ENCODE measurements at places on chromosomes 4 and X.

DNA sequence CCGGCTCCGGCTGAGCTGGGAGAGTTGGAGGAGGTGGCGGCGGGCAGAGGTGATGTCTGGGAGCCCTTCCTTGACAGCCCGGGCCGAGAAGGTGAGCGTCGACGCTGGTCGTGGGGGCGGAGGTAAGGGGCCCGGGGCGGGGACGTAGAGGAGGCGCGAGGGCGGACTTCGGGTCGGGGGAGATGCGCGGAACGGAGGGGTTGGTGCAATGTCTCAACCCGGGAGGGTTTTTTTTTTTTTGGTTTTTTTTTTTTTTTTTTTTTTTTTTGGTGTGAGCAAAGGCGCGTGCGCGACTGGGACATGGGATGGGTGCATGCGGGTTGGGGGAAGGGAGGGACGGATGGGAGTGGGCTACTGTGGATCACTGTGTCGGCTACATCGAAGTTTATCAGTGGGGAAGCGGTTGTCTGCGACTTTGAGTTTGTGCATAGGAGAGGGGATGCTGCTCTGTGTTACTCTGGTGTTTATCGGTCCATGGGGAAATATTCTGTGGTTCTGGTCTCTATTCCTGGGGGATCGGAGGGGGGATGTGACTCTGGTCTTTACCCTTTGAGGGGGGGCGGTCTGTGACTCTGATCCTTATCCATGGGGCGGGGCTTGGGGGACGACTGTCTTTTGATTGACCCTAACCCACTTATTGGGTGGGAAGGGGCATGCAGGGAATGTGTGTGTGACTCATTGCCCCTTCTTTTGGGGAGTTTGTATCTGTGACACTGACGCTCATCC lies 537 bp downstream of the RBM10 start:
- no peak for DNase-seq

GRCh38 chrX:11757719-11758399 lies at the start of gene MSL3:
Gene MSL3 (plus strand): TSS chrX:11758237. CDS start chrX:11758264, 27 bp downstream.
- DNase-seq, result peak; percentile 57

DNA sequence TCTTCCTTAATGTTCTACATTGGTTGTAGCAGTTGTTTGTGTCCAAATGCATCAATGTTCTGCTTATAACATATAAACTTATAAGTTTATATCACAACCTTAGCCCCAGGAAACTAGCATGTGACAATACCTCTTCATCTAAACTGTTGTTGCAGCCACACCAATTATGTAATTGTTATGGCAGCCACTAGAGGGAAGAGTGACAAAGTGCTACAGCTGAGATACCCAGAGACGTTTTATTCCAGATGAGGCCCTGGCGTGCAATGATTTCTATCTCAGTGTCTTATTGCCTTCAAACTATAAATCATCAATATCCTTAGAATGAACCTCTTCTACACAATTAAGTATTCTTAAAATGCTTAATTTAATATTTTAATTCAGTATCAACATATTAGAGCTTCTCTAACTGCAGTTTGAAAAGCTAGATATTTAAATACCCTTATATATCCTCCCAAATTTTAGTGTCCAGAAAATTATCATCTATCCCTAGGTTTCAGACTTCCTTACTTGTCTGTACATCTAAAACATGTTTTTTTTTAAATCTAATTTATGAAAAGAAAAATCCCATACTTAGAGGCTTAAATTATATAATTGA lies 171.6 kb downstream of the PCDH10 start:
- no peak for DNase-seq

DNA sequence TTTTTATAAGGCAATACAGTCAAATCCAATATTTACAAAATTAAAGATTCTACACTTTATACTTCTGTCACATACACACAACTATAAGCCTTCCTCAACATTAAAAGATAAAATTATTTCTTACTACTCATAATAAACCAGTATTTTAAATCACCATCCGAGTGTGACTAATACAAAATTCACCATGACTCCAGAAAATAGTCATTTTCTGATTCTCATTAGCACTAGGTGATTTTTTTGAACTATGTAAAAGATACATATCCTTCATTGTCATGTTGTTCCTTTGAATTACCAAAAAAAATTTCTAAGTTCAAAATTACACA lies 646 bp upstream of the SLC7A11 start:
- no peak for DNase-seq

DNA sequence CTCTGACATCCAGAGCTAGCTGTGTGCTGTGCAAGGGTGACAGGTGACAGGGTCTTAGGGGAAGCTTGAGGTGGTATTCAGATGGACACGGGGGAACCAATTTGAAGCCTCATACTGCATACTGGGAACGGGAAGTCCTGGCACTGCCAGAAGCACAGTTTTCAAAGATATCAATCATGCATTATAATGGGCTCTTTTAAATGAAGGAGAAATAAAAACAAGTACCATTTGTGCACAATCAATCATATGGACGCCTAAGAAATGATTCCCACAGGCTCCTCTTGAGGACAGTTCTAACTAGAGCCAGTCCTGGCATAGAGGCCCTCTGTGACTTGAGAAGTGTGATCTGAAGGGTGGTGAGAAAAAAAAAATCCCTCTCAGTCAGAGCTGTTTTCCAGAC lies 50.9 kb downstream of the TSC22D3 start:
- no peak for DNase-seq

GRCh38 chrX:17017134-17017533 lies 70.7 kb downstream of the REPS2 start:
- no peak for DNase-seq

- no peak for DNase-seq
These were observed 25.6 kb upstream of the C4orf17 start for GRCh38 chr4:99485212-99485611.

- no peak for DNase-seq
These were observed 1060.5 kb upstream of the INTU start for GRCh38 chr4:126572264-126572663.

- DNase-seq, result no peak
These were observed 113.4 kb upstream of the FAM241A start for GRCh38 chr4:112031712-112032328.

DNA sequence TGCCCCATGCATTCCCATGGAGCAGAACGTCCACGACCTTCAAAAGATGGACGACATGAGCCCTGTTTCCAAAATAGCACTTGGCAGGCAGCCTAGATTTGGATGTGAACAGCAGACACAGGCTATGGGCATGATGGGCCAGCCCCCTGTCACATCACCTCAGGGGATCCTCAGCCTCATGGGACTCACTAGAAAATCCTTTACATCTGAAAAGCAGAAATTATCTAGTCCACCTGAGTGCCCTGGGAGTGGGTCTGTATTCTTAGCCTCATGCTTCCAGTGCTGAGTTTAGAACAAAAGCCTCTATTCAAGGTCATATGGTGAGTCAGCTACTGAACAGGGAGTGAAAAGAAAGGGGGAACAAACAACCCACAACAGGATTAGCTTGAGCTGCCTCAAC lies 35.8 kb downstream of the GRIA3 start:
- DNase-seq, result no peak

GRCh38 chr4:82578935-82579334 lies 17.1 kb upstream of the TMEM150C start:
- DNase-seq, result no peak

GRCh38 chr4:47031011-47031678 lies at the start of gene GABRB1:
Gene GABRB1 (plus strand): TSS chr4:47031567.
- no peak for DNase-seq

DNA sequence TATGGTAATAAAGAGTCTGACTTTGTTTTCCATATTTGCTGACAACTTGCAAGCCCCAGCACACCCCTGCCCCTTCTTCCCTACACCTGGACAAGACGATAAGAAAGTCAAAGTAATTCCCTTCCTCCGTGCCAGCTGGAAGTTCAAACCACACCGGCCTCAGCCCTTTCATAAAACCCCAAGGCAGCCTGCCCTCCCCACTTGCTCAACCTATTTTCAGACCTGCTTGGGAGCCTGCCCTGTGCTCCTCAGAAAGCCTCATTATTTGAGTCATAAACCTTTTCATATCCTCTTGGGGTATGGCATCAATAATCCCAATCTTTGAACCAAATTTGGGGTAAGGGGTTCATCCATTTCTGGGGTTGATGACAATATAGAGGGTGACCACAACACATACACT lies 29.5 kb downstream of the NIPAL1 start:
- DNase-seq, result no peak

DNA sequence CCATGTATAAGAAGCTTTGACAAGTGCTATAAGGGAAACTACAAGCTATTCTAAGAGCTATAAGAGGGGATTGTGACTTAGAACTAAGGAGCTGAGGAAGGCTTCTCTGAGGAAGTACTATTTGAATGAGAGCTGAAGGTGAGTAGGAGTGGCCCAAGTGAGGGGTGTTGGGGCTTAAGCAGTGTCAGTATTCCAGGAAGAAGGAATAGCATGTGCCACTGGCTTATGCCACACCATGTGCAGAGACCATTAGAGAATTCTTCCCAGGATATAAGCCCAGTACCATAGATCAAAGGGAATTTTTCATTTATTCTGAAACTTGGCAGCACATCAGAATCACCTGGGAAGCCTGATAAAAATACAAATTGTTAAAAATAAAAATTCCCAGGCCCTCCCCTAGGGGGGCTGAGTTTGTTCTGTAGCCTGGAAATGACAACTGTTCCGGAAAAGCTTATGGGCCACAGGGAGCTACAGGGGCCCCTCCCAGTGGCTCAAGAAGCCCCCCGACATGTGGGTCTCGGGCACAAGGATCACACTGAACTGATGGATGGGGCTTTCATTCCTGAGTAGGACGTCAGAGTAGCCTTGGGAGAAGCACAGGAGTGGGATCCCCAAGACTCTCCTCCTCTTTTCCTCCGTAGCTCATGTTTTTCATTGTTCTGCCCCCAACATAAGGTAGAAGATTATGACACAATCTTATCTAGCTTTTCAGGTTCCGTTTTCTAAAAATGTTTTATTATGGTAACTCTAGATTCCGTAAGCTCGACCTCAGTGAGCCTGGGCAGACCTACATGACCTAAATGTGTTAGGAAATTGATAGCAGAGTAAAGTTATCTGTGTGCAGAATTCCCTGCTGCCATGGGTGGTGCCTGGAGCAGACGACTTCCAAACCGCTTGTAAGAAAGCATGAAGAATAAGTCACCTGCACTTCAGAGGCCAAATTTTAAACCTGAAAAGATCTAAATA lies 119.3 kb downstream of the AFF1 start:
- no peak for DNase-seq

DNA sequence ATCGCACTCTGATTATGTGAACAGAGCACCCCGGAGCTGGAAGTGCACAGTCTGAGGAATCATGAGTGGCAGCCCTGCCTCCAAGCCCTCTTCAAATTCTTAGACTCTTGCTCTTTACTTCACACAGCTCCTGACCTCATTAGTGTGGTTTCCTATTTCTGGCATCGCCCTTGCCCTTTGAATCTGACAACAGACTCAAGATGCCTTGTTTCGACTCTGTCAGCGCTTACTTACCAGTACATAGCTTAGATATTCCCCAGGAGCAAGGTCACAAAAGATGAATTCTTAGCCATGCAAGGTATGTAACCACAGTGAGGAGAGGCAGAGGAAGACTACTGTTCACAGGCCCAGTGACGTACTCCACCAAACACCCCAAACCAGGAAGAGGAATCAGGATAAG lies 167.2 kb downstream of the KDR start:
- peak; percentile 2 for DNase-seq

- DNase-seq, result no peak
These were observed 195.5 kb upstream of the PRPS2 start for GRCh38 chrX:12595720-12596119.
